ENCODE measurements at places on chromosomes 2 and 18.

- no peak for DNase-seq
These were observed 239.9 kb downstream of the AGAP1 start for GRCh38 chr2:235733761-235734160.

DNA sequence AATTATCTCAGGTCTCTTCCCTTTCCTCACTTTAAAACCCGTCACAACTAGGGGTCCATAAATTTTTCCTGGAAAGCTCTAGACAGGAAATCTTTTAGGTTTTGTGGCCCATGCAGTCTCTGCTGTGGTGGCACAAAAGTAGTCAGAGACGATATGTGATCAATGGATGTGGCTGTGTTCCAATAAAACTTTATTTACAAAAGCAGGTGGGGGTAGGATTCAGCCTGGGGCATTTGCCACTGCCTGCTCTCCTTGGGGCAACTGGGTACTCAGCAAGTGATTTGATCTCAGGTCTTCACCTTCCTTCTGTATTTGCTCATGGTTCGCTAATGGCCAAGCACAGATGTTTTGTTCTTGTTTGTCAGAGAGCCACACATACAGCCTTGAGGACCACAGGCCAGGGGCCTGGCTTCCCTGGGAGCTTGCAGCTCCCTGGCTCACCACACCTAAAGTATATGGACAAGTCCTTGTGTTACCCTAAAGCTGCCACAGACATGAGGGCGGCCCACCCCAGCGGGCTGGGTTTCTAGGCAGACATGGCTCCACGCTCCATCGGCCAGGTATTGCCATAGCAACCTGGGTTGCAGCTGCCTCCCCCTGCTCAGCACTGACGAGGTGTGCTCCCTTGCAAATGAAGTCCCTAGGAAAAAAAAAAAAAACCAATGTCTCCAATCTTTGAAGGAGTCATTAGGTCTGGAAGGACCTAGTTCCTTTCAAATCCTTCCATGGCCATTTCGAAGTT is 89.7 kb upstream of the YWHAQ start:
- no peak for DNase-seq

DNA sequence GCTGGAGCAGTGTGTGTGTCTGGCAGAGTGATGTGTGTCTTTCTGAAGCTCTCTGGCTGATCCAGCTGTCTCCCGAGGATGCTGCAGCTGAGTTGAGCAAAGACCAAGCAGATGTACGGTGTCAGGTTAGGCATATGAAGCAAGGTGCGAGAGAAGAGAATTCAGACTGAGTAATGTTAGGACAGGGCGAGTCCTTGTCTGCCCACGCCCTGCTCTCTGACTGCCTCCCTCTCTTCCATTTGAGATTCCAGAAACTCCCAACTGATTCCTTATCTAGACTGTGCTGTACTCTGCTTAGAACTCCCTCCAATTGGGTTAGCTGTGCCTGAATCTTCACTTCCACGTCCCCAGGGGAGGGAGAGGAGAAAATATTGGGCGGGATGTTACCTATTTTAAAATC is 25.7 kb upstream of the LPIN1 start:
- no peak for DNase-seq

DNA sequence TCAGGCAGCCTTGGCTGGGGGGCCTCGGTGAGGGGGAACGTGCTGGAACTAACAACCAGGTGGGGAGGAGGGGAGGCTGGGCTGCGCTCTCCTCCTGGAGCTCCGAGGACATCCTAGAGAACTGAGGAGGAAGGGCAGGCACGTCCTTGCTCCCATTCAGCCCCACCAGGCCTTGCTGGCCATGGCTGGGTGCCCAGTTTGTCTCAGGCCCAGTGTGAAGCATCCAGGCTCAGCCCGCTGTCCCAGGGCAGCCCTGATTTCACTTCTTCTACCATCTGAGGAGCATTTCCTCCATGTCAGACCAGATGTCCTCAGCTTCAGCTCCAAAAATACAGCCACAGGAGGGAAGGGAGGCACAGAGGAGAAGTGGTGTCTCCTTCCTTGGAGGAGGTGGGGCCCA is 125.4 kb downstream of the CELF4 start:
- DNase-seq = no peak

- DNase-seq = no peak
These were observed 165.4 kb downstream of the MSH2 start for GRCh38 chr2:47568164-47568850.

GRCh38 chr2:78701546-78701945 is 324.0 kb upstream of the REG3G start:
- DNase-seq = no peak

- no peak for DNase-seq
These were observed 14.2 kb downstream of the GPATCH11 start for GRCh38 chr2:37098416-37099118.

GRCh38 chr2:102331311-102331980 is 20.1 kb downstream of the IL1RL1 start:
- DNase-seq = no peak

DNA sequence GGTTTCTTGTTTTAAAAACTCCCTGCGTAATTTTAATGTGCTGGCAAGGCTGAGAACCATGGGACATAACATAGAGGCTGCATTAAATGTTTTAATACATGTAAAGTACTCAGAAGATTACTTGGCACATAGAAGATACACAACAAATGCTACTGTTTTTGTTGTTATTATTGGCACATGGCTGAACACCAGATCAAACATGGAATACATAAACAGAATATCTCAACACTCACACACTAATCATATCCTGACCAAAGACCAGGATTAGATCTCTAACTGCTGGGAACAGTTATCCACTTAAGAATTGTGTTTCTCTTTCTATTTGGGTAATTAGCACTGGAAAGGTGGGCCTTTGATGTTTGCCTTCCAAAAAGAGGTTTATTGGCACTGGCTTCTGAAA is 69.3 kb downstream of the KCNE4 start:
- DNase-seq = no peak

DNA sequence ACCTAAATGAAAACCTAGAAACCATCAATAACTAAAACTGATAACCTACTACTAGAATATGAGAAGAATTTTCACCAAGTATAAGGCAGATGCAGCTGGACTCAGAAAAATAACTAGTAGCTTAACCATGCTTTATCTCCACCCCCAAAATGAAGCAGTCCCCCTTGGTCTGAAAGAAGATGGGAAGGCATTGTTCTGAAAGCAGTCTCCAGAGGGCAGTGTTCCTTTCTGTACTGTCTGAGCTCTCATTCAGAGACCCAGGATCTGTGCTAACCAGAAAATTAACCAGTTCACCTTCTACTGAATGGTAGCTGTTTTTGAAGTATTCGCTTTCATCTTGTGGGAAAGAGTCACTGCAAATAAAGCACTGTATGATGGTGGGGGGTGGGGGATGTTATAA is 273.0 kb downstream of the PDE11A start:
- no peak for DNase-seq

DNA sequence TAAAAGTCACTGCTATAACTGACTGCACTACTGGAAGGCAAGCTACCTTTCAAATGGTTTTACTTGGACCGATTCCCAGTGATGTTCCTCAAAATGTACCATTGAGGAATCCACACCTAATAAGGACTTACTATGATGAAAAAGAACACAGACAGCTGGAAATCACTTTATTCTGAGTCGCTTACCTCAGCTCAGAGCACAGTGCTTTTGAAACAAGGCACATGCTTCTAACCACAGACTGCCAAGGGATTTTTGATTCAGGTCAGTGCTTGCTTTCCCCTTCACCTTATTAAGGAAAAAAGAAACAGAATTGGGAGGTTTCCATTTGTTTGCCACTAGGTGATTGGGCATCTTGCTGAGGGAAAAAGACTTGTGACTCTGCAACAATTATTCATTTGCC is 707.5 kb upstream of the FSHR start:
- DNase-seq = no peak

- DNase-seq = no peak
These were observed 911.6 kb downstream of the TDRD15 start for GRCh38 chr2:22035361-22035830.

DNA sequence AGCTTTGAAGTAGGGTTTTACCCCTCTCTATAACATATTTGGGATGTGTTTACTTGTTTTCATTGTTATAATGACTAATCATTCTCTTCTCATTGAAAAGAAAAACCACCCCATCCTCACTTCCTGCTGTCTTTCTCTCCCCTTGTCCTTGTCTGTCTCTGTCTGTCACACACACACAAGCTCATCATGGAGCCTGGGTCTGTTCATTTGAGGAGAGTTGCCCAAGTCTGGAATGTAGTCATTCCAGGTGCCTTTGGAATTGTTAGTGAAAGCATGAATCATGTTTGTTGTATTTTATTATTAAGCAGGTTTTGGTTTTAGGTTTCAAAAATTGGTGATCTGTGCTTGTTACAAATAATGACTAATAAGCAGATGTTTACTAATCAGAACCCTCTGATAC is 133.5 kb upstream of the IL1R2 start:
- no peak for DNase-seq

DNA sequence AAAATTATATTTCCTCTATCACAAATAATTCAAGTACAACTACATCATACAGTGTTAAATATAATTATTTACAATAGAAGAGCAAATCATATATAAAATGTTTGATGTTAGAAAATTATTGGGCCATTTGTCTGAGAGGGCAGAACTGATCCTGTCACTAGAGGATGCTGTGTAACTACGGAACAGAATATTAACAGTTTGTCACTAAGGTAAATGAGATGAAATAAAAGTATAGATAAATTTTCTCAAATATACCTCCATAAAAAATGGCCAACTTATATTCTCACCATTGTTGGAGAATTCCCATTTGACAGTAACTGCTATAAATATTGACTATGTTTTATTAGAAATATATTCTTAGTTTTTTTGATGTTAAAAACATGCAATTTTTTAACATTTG is 1067.4 kb upstream of the DDX18 start:
- no peak for DNase-seq

- no peak for DNase-seq
These were observed 1.4 kb downstream of the RMC1 start for GRCh38 chr18:23504720-23505119.

DNA sequence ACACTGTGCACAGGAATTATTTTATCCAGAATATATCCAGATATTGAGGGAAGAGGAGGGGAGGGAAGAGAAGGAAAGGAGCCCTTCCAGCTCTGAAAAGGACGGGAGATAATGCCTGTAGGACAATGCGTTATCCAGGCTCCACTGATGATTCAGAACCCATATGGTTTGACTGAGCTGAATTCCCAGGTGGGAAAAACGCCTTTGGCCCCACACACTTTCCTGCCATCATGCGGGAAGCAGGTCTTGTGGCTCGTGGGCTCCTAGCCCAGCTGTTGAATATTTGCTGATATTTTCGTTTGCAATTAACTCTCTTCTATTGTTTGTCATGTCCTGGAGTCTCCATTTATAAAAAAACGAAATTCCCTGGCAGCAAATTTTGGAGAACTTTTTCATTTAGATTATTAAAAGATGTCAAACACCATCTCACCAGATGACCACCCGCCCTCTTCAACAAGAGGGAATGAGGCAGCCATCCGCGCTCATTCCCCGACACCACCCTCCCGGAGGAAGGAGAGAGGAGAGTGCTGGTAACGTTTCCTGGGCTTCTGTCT is 8.9 kb downstream of the COL6A3 start:
- no peak for DNase-seq

- DNase-seq = no peak
These were observed 134.3 kb upstream of the DSEL start for GRCh38 chr18:67650686-67651385.

DNA sequence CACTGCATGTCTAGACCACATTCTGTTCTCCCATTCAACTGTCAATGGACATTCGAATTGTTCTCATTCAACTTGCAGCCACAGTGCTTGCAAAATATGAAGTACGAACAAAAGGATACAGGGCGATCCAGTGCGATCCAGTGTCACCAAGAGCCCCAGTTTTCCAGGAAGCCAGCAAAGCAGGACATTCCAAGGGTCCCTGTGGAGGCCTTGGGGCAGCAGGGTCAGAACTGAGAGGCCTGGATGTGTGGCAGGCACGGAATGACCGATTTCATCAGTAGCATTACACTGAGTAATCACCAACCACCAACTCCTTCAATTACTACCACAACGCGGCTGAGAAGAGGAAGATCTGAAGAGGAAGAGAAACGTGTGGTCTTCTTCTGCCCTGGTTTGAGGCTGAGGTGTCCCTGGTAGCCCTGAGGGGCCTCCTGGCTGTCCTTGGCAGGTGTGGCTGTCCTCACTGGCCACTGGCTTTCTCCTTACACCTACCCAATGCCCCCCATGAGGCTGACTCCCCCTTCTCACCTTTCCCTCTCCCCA is 172.7 kb upstream of the FHL2 start:
- no peak for DNase-seq

DNA sequence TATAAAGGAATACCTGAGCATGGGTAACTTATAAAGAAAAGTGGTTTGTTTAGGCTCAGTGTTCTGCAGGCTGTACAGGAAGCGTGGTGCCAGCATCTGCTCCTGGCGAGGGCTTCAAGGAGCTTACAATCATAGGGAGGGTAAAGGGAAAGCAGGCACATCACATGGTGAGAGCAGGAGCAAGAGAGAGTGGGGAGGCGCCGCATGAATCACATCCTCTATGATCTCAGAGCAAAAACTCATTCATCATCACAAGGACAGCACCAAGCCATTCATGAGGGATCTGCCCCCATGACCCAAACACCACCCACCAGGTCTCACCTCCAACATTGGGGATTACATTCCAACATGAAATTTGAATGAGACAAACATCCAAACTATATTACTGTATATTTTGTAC is 32.5 kb downstream of the R3HDM1 start:
- no peak for DNase-seq

- DNase-seq = no peak
These were observed 134.3 kb downstream of the TDRD15 start for GRCh38 chr2:21258082-21258481.

- DNase-seq = no peak
These were observed 25.6 kb downstream of the ZNF407 start for GRCh38 chr18:74623047-74623816.

DNA sequence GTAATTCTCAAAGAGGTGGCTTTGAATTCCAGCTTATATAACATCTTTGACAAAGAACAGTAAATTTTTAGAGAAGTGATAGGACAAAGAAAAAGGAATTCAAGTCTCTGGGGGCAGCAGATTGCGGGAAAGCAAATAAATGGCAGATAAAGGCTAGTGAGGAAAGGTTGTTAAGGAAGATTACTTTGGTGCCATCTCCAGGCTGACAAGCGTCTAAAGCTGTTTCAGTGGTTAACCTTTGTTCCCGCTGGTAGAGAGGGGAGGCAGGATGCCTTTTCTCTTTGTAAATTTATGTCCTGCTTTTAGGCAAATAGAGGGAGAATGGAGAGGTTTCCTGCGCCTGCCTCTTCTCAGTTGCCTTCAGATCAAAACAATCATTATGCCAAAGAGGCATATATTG is 431.2 kb upstream of the CHST9 start:
- DNase-seq = no peak

GRCh38 chr2:5020116-5020875 is 671.9 kb upstream of the SOX11 start:
- no peak for DNase-seq

DNA sequence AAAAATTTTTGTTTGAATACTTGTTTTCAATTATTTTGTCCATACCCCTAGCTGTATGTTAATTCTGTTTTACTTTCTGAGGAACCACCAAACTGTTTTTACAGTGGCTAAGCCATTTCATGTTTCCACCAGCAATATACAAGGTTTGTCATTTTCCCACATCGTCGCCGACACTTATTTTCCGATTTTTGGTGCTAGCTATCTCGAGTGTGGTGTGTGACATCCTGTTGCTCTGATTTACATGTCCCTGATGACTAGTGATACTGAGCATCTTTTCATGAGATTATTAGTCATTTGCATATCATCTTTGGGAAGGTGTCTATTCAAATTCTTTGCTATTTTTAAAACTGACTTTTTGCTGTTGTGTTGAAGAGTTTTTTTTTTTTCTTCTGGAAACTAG is 7.2 kb upstream of the GPC1 start:
- no peak for DNase-seq

- no peak for DNase-seq
These were observed 114.2 kb downstream of the ZNF521 start for GRCh38 chr18:25237571-25238267.
